ENCODE measurements at places on chromosomes 2 and 18.

GRCh38 chr2:8121022-8121825 is 560.6 kb upstream of the ID2 start:
- no peak for DNase-seq

DNA sequence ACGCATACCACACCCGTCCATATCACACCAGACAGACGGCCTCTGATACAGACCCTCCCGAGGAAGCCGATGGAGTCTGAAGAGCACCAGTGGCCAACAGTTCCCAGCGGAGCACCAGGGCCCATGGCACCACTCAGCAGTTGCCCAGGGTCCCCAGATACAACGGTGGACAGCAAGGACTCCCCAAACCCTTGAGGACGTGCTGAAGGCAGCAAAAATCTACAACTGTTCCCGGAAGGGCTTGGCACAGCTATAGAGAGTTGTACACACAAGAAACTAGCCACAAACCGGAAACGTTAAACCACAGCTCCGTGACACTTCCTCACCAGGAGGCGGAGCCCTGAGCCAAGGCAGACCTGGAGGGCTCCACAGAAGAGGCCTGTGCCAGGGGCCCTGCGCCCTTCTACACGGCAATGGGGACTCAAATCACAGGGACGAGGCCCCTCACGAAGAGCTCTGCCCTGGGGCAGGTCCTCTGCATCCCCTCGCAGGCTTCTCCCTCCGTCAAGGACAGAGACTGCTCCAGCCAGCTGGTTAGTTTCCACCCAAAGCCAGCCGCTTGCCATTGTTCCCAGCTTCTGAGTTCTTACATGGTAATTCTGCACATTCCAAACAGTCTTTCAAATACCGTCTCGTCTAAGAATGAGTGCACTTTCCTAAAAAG is 133.4 kb downstream of the HDAC4 start:
- peak; percentile 4 for DNase-seq

DNA sequence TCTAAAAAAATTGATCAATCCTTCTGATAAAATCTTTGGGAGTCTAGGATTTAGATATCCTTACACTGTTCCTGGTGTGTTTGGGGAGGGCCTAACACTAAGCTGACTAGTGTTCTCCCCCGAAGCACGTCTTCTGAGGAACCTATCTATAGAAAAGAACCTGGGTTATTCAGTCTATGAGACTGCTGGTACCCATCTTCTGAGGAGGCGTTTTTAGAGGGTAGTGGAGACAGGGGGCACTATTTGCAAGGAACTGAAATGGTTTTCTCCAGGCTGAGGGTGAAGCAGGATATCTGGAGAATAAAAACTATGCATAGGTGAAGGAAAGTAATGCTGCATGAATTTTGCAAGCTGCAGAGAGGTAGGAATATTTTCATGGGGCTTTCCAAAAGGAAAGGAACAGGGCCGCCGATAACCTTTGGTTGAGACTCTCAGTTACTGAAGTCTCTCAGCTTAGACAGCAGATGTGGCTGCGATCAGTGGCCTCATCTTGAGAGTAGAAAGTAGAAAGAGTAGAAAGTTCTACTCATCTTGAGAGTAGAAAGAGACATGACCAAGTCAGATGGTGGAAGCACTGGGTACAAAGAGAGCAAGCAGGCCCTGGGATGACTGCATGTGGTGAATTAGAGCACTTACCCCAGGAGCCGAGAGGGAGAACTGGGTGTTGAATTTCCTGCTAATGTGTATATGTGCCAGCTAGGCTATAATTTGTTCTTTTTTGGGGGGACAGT is 31.8 kb upstream of the KCNE4 start:
- DNase-seq: no peak

DNA sequence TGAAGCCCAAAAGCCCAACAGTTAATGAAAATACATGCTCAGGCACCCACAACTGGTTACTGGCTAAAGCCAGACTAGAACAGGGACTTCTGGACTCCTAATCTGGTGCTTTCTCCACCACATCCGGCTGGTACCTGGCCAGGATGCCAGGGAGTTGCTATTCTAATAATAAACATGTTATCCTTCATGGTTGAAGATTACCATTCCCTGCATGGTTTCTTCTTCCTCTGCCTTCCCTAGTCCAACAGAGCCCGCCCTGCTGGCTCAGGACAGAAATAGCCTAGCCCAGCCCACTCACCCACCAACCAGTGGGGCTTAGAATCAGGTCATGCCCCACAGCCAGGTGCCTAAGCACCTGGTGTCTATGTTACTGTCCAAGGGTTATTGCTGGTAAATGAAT is 184.2 kb downstream of the TMEM247 start:
- no peak for DNase-seq

DNA sequence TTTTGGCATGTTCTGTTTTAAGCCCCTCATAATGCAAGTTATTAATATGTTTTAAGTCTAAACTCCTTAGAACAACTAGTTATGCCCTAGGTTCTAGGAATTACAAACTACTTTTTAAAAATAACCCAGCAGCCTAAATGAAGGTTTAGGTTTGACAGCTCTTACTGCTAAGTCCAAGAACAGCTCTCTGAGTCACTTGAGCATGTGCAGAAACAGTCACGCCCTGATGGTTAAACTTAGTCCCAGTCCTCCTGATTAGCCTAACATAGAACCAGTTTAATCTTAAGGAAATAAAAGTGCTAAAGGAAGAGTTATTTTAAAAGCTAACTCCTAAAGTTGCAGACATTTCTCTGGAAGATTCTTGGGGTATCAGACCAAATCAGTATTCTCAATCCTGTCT is 72.5 kb downstream of the RMDN2 start:
- no peak for DNase-seq

DNA sequence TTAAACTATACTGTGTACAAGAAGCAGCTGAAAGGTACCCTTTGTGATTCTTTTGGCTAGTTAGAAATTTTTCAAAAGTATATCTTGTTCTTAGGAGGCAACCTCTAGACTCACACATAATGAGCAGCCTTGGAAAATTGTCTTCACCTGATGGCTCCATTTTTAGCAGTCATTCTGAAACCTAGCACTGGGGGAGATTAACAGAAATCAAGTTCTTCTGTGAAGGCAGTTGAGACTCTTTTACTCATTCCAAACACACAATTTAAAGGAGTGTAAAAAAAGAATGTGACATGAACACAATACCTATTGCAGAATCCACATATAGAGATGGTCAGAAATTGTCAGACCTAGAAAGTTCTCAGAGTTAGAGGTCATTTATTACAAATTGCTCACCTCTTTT is 197.7 kb downstream of the UBE2E3 start:
- no peak for DNase-seq

DNA sequence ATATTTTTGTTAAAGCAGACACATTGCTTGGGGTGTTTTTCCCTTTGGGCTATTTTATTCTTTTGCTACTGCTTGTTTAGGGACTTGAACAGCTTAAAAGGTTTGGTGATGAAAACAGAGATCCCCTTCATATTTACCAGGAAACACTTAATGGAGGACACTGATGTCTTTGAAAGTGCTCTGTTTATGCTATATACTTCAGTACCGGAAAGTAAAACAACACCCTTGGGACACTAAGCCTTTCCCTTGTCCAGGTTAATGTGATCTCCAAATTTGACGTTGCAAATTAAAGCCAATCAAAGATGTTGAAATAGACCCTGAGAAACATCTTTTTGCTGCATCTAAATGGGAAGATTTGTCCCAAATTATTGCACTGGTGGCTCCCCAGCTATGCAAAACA is 564.6 kb upstream of the PKDCC start:
- DNase-seq: no peak
